Hepatocyte (in vitro differentiated cells): ENCODE measurements at places on chromosomes 2 and 18. TPM values are rescaled to one million over a fixed set of nuclear protein-coding genes. Genes with fewer than 3 reads are reported as not detected.

DNA sequence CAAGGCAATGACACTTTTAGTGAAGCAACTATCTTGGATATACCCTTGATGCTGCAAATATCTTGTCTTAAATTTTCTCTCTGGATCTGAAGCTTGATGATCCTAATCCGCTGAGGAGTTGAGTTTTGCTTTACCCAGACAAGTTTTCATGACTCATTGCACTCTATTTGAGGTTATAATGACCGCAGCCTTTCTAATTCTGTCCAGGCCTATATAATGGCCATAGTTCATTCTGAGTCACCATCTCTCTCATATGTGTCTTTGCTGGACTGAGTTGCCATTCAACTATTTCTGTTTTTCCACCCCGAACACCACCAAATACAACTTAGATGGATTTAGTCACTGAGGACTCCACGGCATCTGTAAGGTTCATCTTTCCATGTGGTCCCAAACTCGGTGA lies 802.1 kb upstream of the FAM98A start:
- no peak for DNase-seq

DNA sequence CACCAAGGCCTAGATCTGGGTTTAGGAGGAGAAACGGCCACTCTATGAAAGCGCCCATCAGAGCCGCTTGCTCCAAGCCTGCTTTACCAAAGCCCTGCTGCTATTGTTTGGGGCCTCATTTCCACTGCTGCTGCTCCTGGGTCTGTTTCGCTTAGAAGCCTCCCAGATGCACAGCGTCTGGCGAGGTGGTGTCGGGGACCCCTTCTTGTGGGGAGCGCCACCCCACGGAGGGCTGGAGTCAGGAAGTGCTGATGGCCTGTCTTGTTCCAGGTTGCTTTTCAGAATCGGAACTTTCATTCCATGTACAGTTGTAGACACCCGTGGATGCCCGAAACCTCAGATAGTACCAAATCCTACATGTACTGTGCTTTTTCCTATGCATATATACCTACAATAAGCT lies 204.9 kb upstream of the TWIST2 start:
- no peak for DNase-seq

GRCh38 chr2:15913146-15913545 lies 27.2 kb upstream of the MYCN start:
- DNase-seq, result no peak

GRCh38 chr2:169705927-169706326 lies 11.7 kb downstream of the PHOSPHO2 start:
- no peak for DNase-seq

DNA sequence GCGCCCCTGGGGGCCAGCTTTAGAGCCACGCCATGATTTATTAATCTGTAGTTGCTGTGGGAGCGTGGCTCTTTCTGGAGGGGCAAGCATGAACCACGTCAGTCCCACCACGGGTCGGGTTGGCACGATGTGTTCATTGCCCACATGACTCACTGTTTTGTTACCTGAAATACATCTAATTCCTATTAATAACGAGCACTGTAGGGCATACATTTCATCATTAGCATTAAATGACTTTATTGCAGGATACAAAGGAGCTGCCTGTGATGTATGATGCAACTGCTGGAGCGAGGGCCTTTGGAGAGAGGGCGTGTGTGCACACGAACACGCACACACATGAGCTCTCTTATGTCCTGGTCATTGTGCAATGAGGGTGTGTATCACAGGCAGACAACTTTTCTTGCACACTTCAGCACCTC lies 127.0 kb downstream of the INHBB start:
- DNase-seq, result peak; percentile 43

The MPHOSPH10 gene
- total RNA-seq, result 17.0 and 21.6 TPM in 2 replicates

The PTPRM gene
- 33.1 and 47.4 TPM in 2 replicates for total RNA-seq
